ENCODE measurements at places on chromosomes 4 and X. TPM values are rescaled to one million over a fixed set of nuclear protein-coding genes. Genes with fewer than 3 reads are reported as not detected.

MAGEB10 gene
- total RNA-seq: not detected

CXCL3 gene
- total RNA-seq: not detected

CENPE gene
- total RNA-seq: 4.2 TPM

PAGE2B gene
- total RNA-seq: not detected

SUV39H1 gene
- 6.7 TPM for total RNA-seq

CRMP1 gene
- not detected for total RNA-seq

UGT8 gene
- total RNA-seq: under 0.01 TPM

NWD2 gene
- total RNA-seq: under 0.01 TPM

DAPP1 gene
- 71.1 TPM for total RNA-seq

GAGE13 gene
- total RNA-seq: not detected

CORIN gene
- total RNA-seq: not detected

SYN1 gene
- not detected for total RNA-seq

SLIT2 gene
- 82.4 TPM for total RNA-seq

UTP14A gene
- total RNA-seq: 21.6 TPM

NEXMIF gene
- total RNA-seq: under 0.01 TPM

S100G gene
- not detected for total RNA-seq

FGG gene
- total RNA-seq: not detected

PWWP3B gene
- 5.1 TPM for total RNA-seq

ERAS gene
- total RNA-seq: not detected

PHF8 gene
- 17.1 TPM for total RNA-seq

UCHL1 gene
- 3.9 TPM for total RNA-seq

SMIM10L2A gene
- total RNA-seq: 0.39 TPM

ANAPC4 gene
- 17.3 TPM for total RNA-seq

VSIG1 gene
- total RNA-seq: 0.11 TPM
